AG08396 (cell line): ENCODE measurements at places on chromosomes 1 and 21.
A peak's percentile ranks its signal among the peaks of the same experiment; 100 is the strongest.

DNA sequence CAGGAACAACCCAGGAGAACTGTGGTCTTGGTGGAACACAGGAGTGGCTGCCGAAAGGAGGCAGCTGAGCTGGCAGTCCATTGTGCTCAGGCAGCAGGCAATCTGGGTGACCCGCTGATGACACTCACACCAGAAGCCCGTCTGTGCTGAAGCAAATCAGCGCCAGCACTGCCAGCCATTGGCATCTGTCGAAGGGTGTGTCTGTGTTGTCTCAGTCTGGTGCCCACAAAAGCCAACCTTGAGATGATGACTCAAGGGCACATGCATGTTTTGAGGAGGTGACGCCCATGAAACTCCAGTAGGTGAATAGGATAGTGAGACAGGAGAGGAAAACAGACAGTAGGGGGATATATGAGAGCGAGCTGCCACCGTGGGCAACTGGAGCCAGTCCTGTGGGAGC, 167.3 kb downstream of the KAZN start:
- DNase-seq = no peak

- DNase-seq = no peak
Observed at GRCh38 chr1:48644905-48645605, 131.6 kb downstream of the BEND5 start.

DNA sequence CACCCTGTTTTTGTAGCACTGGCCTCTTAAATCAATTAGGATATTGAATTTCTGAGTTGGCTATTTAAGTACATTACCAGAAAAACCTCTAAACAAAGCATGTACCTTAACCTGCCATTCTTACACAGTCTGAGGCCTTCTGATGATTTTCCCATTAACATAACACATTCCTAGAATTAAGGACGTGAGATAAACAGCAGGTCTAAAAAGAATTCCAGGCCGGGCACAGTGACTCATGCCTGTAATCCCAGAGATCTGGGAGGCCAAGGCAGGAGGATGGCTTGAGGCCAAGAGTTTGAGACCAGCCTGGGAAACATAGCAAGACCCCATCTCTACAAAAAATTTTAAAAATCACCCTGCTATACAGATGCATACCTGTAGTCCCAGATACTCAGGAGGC, 18.0 kb upstream of the LRRC8D start:
- no peak for DNase-seq

GRCh38 chr1:73511038-73511437, 686.9 kb downstream of the LRRIQ3 start:
- DNase-seq = no peak

GRCh38 chr1:63269571-63269970, 52.8 kb upstream of the FOXD3 start:
- no peak for DNase-seq

GRCh38 chr1:41615981-41616380, 131.5 kb upstream of the EDN2 start:
- DNase-seq = no peak

- DNase-seq = peak; percentile 75
Observed at GRCh38 chr1:47192458-47193384, 2.9 kb upstream of the PDZK1IP1 start.
